ENCODE measurements at places on chromosomes 5 and 9.

- DNase-seq = no peak
Observed at GRCh38 chr9:91141407-91141965, 220.2 kb downstream of the AUH start.

GRCh38 chr9:100577776-100578448 is at the start of gene CAVIN4:
Gene CAVIN4, plus strand, starts transcription at chr9:100578079. Its CDS starts 65 bp downstream, at chr9:100578144.
- DNase-seq = no peak

DNA sequence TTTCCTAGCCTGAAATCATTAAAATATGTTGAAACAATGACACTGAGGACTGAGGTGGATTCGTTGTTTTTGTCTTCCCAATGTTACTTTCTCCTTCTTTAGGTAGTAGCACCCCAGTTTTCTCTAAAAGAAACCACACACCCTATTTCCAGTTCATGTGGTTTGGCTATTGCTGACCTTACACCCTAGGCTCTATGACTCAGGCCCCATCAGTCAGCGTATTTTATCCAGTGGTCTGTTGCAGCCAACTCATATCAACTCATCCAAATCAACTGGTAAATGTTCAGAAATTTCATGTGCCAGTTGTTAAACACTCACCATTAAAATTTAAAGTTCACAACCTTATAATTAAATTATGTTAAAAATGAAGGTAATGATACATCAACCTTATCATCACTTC is 44.6 kb upstream of the NFIB start:
- no peak for DNase-seq

DNA sequence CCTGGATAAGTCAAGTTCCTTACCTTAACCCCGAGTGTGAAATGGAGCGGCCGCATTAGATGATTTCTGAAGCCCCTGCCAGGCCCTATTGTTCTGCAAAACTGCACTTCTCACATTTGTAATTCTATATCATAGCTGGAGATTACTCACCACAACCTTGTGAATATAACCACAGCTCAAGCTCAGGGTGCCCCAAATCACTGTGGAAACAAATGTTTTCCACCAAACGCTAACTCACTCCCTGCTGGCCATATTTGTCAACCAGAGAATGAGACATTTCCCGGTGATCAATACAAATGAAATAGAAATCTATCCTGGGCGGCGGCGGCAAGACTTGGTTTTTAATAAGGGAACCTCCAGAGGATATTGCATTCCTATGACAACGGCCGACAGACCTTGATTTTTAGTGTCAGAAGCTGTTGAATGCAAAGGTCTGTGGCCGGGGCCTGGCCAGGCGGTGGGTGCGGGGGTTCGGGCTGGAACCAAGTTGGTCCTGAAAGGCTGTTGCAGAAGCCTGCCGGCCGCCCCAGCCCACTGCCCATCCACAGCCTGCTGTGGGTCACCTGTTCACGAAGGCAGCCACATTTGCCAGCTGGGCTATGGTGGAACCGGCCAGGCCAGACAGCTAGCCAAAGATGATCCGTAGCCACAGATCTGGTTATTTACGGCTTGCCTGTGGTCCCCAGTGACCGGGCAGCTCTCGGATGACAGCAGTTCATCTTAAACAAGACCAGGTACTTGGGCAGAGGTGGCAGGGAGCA is 93.9 kb upstream of the LMX1B start:
- DNase-seq = no peak

- DNase-seq = no peak
Observed at GRCh38 chr5:107594253-107595045, 76.3 kb downstream of the EFNA5 start.

- DNase-seq = no peak
Observed at GRCh38 chr9:84779883-84780282, 110.4 kb downstream of the NTRK2 start.

GRCh38 chr5:33257807-33258429 is 182.8 kb upstream of the TARS1 start:
- DNase-seq = no peak

Data from stimulated activated CD4-positive, alpha-beta T cell treated with anti-CD3 and anti-CD28 coated beads, Interleukin-15, amount 100 ng/mL, for 48 hours (primary cell).